ENCODE measurements at places on chromosomes 7 and 10.

- no peaks in the 10 kb centered on the region for H3K27me3 ChIP-seq
- no peak overlapping the region for H3K27ac ChIP-seq
- H3K4me1 ChIP-seq, result no peaks in the 10 kb centered on the region
- no peak for DNase-seq
These were observed 79.2 kb downstream of the GLRX3 start for GRCh38 chr10:130215151-130215930.

DNA sequence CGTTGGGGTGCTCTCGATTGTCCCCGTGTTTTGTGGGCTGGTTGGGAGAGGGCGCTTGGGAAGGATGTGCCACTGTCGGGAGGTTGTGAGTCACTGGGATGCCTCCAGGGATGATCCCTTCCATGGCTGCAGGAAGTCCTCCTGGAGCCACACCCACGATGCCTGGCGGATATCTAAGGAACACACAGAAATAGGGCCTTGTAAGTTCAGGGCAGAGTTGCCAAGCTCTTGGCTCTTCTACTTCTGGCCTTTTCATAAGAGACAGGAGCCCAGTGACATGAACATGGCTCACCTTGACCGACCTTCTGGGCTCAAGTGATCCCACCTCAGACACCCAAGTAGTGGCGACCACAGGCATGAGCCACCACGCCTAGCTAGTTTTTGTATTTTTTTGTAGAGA lies 47.6 kb downstream of the ZRANB1 start:
- no peak overlapping the region for H3K4me3 ChIP-seq
- DNase-seq, result no peak
- H3K27ac ChIP-seq, result no peak overlapping the region
- peaks cover 16% of the 10 kb centered on the region for H3K36me3 ChIP-seq

DNA sequence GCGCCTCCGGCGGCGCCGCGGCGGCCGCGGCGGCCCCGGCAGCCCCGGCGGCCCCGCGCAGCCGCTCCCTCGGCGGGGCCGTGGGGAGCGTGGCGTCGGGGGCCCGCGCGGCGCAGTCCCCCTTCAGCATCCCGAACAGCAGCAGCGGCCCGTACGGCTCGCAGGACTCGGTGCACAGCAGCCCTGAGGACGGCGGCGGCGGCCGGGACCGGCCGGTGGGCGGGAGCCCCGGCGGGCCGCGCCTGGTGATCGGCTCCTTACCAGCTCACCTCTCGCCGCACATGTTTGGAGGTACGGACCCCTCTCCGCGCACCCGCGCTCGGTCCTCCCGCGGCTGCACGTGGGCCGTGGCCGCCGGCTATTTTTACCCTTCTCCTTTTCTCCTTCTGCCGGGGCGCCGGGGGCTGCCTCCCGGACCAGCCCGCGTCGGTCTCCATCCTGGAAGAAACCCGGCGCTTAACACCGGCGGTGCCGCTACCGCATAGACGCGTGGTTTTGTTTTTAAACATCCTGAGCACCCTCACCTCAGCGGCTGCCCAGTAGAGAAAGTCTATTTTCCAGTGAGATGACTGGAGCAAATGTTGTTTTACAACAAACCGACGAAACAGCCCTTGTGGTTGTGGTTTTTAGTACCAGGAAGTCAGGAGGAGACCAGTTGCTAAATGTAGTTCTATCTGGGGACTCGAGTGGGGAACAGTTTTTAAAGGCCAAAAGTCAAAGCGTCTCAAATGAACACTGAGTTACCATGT lies 1.3 kb downstream of the ZNRF2 start:
- peaks cover 31% of the 10 kb centered on the region for H3K36me3 ChIP-seq
- peaks cover 3% of the 10 kb centered on the region for H3K27me3 ChIP-seq
- DNase-seq, result peak; percentile 80
- peaks cover 50% of the 10 kb centered on the region for H3K4me1 ChIP-seq
- peak overlapping the region; percentile 99 for H3K27ac ChIP-seq

DNA sequence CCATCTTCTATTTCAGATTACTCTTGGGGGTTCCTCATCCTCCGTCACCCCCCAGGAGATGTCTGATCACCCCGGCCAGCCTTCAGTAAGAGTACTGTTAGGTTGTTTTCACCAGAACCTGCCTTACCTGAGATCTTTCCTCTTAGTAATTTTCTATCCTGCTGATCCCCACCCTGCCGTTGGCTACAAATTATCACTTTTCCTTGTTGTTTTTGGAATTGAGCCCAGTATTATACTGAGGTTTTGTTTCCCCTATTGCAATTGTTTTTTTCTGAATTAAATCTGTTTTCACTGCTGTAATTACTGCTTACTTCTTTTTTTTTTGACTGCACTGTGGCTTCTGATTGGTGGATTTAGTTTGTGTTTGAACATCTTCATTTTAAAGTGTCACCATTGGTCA lies 14.7 kb downstream of the SPAM1 start:
- H3K27ac ChIP-seq, result no peak overlapping the region
- DNase-seq, result no peak
- no peaks in the 10 kb centered on the region for H3K36me3 ChIP-seq
- peaks cover 5% of the 10 kb centered on the region for H3K27me3 ChIP-seq
- H3K4me1 ChIP-seq, result no peaks in the 10 kb centered on the region
